ENCODE measurements at places on chromosomes 4 and X. TPM values are rescaled to one million over a fixed set of nuclear protein-coding genes. Genes with fewer than 3 reads are reported as not detected.

The TKTL1 gene
- total RNA-seq: not detected

- DNase-seq: no peak
- no peaks in the 10 kb centered on the region for H3K36me3 ChIP-seq
- H3K27me3 ChIP-seq: no peaks in the 10 kb centered on the region
- H3K4me1 ChIP-seq: no peaks in the 10 kb centered on the region
Observed at GRCh38 chr4:180578175-180578574, 1665.0 kb upstream of the TENM3 start.

GRCh38 chrX:13094828-13095341 lies 50.5 kb upstream of the FAM9C start:
- DNase-seq: no peak
- H3K4me3 ChIP-seq: no peak overlapping the region
- H3K4me1 ChIP-seq: peaks cover 21% of the 10 kb centered on the region
- no peaks in the 10 kb centered on the region for H3K27me3 ChIP-seq

GRCh38 chrX:119706616-119707015 lies 13.6 kb upstream of the SEPTIN6 start:
- H3K27me3 ChIP-seq: no peaks in the 10 kb centered on the region
- no peaks in the 10 kb centered on the region for H3K36me3 ChIP-seq
- DNase-seq: no peak
- no peak overlapping the region for H3K4me3 ChIP-seq
- H3K4me1 ChIP-seq: no peaks in the 10 kb centered on the region

The CXorf51A gene
- not detected for total RNA-seq

DNA sequence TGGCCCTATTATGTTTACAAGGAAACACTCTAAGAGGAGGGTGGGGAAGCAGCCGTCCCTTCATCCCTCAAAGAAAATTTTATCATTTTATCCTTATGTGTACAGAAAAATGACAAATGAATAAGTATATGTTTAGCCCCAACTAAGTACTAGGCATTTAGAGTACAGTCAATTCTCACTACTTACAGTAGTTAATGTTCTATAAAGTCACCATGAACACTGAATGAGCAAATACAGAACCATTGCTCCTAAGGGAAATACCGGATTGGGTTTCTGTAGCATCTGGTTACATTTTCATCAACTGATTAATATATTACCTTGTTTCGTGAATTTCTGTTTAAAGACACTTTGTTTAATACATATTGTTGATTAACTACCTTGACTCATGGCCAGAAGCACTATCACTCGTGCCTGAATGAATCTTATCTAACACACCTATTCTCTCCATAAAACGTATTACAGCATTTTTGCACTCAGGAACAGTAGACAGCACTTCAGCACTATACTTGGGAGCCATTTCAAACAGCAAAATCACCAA lies 109.3 kb downstream of the ASB9 start:
- H3K27ac ChIP-seq: no peak overlapping the region
- no peaks in the 10 kb centered on the region for H3K36me3 ChIP-seq
- H3K4me3 ChIP-seq: no peak overlapping the region
- no peaks in the 10 kb centered on the region for H3K4me1 ChIP-seq
- H3K27me3 ChIP-seq: peaks cover 3% of the 10 kb centered on the region
- DNase-seq: no peak

The CFAP99 gene
- not detected for total RNA-seq

GRCh38 chr4:83217721-83218522 lies 66.7 kb downstream of the COQ2 start:
- no peaks in the 10 kb centered on the region for H3K36me3 ChIP-seq
- H3K27me3 ChIP-seq: no peaks in the 10 kb centered on the region
- H3K27ac ChIP-seq: no peak overlapping the region
- peak; percentile 80 for DNase-seq

DNA sequence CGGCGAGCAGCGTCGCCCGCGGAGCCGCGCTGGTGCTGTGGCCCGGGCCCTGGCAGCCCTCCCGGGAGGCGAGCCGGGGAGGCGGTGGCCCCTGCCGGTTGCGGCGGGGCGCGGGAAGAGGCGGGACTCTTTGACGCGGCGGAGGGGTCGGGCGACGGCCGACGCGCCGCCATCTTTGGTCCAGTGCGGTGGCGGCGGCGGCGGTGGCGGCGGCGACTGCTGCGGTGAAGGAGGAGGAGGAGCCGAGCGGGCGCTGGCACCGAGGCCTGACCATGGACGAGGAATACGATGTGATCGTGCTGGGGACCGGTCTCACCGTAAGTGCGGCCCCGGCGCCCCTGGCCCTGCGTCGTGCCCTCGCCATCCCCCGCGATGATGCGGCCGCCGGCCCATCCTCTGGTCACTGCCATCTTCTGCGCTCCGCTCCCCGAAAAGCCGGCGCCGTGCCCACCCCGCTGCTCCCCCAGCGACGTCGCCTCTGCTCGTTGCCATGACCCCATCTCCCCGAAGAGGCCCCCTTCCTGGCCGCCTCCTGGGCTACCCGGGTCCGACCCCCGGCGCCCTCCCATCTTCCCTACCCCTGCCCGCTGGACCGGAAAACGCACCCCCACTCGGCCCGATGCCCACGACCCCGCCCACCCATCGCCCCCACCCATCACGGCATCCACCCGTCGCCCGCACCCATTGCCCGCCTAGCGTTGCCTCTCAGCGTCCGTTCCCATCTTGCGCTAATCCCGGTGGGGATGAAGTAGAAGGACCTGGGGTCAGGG lies at the start of gene GDI1:
Gene GDI1 (plus strand): TSS at position 172 of the 770 bp plus-strand sequence. CDS start 101 bp downstream, at position 273.
- H3K4me3 ChIP-seq: peak within 1 kb of the TSS; percentile 82
- H3K27ac ChIP-seq: peak within 1 kb of the TSS; percentile 95
- H3K4me1 ChIP-seq: no peaks in the 10 kb centered on the region
- peaks cover 77% of the 10 kb centered on the region for H3K36me3 ChIP-seq
- DNase-seq: peak; percentile 43

GRCh38 chr4:140255927-140256326 lies 101.9 kb upstream of the MAML3 start:
- no peaks in the 10 kb centered on the region for H3K36me3 ChIP-seq
- H3K4me1 ChIP-seq: peaks cover 24% of the 10 kb centered on the region
- DNase-seq: no peak
- H3K27me3 ChIP-seq: no peaks in the 10 kb centered on the region
- no peak overlapping the region for H3K4me3 ChIP-seq

- no peaks in the 10 kb centered on the region for H3K4me1 ChIP-seq
- no peaks in the 10 kb centered on the region for H3K27me3 ChIP-seq
- no peak overlapping the region for H3K27ac ChIP-seq
- peak; percentile 80 for DNase-seq
Observed at GRCh38 chrX:119516157-119516702, 48.0 kb downstream of the SLC25A5 start.

DNA sequence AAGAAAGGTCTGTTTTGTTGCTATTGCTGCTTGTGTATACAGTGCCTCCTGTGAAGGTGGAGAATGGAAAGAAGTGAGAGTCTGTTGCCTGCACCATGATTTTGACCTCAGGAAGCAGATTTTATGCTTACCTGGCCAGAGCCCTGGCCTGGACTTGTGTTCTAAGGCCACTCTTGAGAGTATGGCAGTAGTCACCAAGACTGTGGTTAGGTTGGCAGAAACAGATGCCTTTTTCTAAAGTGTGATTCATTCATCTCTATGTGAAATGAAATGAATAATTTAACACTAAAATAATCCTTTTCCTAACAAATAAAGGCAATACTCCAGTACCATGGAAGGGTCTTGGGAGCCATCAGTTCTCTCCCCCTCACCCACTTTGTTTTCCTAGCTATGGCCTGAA lies 161.8 kb downstream of the DCLK2 start:
- H3K27ac ChIP-seq: no peak overlapping the region
- no peaks in the 10 kb centered on the region for H3K36me3 ChIP-seq
- no peaks in the 10 kb centered on the region for H3K27me3 ChIP-seq
- no peaks in the 10 kb centered on the region for H3K4me1 ChIP-seq

The ACOX3 gene
- 27.7 TPM for total RNA-seq

GRCh38 chrX:69083361-69083760 lies 81.9 kb downstream of the PJA1 start:
- no peak overlapping the region for H3K4me3 ChIP-seq
- H3K36me3 ChIP-seq: no peaks in the 10 kb centered on the region
- H3K27me3 ChIP-seq: no peaks in the 10 kb centered on the region
- no peaks in the 10 kb centered on the region for H3K4me1 ChIP-seq
- DNase-seq: no peak

The CENPVL2 gene
- not detected for total RNA-seq

The SYTL4 gene
- total RNA-seq: 27.7 TPM
